BE2C (cell line): ENCODE measurements at places on chromosomes 3 and 15.

DNA sequence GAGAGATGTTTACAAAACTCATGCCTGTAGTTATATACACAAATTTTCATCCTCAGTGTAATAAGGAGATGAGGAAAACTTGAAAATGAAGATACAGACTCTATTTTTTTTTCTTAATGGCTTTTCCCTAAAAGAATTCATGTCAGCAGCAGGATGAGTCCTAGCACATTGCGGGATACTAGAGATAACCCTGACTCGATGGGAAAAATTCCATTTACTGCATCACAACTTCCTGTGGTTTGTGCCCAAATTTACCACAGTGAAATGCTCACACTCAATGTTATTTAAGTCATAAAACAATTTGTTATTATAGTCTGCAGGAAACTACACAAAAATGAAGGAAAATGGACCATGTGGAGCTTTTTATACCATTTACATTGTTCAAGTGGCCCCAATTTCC is 581.9 kb upstream of the ZNF717 start:
- no peak for DNase-seq

GRCh38 chr3:72351536-72351935 is 496.7 kb downstream of the SHQ1 start:
- DNase-seq: no peak

GRCh38 chr3:141392416-141392815 is 24.1 kb downstream of the ZBTB38 start:
- DNase-seq: no peak

GRCh38 chr15:58487724-58488120 is 55.9 kb downstream of the LIPC start:
- DNase-seq: no peak

GRCh38 chr3:16309558-16309957 is 44.5 kb downstream of the OXNAD1 start:
- DNase-seq: no peak
